ENCODE measurements at places on chromosomes 1 and 21. TPM values are rescaled to one million over a fixed set of nuclear protein-coding genes. Genes with fewer than 3 reads are reported as not detected.

CLIC6 gene
- 37.7 TPM for total RNA-seq

COQ8A gene
- 119 TPM for total RNA-seq

KCNN3 gene
- total RNA-seq, result 0.57 TPM

SH2D5 gene
- total RNA-seq, result not detected

S100B gene
- total RNA-seq, result 177 TPM

LRRIQ3 gene
- 0.75 TPM for total RNA-seq

TEX38 gene
- not detected for total RNA-seq

NMNAT2 gene
- 4.5 TPM for total RNA-seq

C1orf210 gene
- 0.34 TPM for total RNA-seq

PKLR gene
- not detected for total RNA-seq

RGS21 gene
- total RNA-seq, result not detected

ADCY10 gene
- total RNA-seq, result 0.22 TPM

OLFML2B gene
- 8.8 TPM for total RNA-seq

S100A1 gene
- 25.1 TPM for total RNA-seq

AK5 gene
- 0.34 TPM for total RNA-seq

GJC2 gene
- 0.68 TPM for total RNA-seq

ZNF593OS gene
- total RNA-seq, result not detected

NKAIN1 gene
- not detected for total RNA-seq

SAMSN1 gene
- total RNA-seq, result 62.7 TPM

RGSL1 gene
- total RNA-seq, result not detected

LZIC gene
- total RNA-seq, result 27.3 TPM

LCE5A gene
- total RNA-seq, result not detected

MCL1 gene
- total RNA-seq, result 247 TPM

MIB2 gene
- 18.8 TPM for total RNA-seq

NPR1 gene
- total RNA-seq, result 49.1 TPM

CELA2B gene
- not detected for total RNA-seq

LIN28A gene
- total RNA-seq, result not detected
